Hindlimb muscle (tissue), 1 donor: ENCODE measurements at places on chromosomes 3 and 15.

GRCh38 chr3:46368569-46368968 lies 2.2 kb upstream of the CCR5 start:
- peak; percentile 26 for DNase-seq

DNA sequence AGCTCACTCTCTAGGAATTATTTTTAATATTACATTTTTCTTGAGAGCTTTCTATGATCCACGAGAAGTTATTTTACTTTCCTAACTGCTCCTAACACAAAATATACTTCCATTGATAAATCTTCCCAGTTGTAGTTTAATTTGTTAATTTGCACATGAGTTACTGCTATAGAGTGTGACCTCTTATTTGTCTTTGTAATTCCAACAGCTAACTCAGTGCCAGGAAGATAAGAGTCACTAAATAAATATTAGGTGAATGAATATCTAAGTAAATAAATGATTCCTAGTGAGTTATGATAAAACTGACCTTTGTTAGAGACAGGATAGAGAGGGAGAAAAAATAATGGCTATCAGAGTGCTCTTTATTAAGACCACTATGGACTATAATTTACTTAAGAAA lies 319.9 kb downstream of the NAALADL2 start:
- no peak for DNase-seq

GRCh38 chr15:65100442-65100841 lies 14.6 kb downstream of the UBAP1L start:
- no peak for DNase-seq

DNA sequence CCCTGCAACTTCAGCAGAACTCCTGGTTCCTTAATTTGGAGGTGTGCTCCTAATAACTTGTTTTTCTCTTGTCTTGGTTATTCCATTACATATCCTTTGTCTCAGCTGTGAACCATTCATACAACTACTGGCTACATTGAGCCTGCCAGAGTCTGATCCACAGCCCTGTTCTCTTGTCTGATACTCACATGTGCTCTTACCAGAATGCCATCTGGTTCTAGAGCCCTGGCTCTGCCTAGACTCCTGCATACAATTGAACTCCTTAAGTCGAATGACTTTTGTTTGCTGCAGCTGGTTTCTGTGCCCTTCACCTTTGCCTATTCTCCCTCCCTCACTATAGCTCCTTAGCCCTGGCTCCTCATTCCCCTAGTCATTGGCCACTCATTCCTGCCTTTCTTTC lies 85.5 kb downstream of the LRRC28 start:
- DNase-seq: no peak

DNA sequence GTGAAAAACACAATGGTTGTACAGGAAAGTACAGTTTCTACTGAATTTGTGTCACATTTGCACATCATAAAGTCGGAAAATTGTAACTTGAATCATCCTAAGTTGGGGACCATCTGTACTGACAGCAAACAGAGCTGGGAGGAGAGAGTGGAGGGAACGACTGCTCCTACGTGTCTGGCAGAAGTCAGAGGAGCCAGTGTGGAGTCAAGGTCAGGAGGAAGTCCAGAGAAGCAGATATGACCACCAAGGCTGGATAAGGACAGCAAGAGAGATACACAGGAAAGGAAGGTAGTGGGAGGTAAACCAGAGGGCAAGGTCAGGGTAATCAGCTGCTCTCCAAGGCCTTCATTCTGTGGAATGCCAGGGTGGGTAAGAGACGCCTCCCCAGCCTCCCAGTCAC lies 2.7 kb upstream of the CILP start:
- no peak for DNase-seq

- no peak for DNase-seq
These were observed 76.2 kb upstream of the CMTM7 start for GRCh38 chr3:32315441-32315840.

- no peak for DNase-seq
These were observed 53.0 kb downstream of the UBR1 start for GRCh38 chr15:43052860-43053259.
